ENCODE measurements at places on chromosomes 4 and X.

- no peak for DNase-seq
These were observed 6.8 kb downstream of the PLXNA3 start for GRCh38 chrX:154464806-154465365.

GRCh38 chr4:19739101-19739651 lies 512.5 kb upstream of the SLIT2 start:
- DNase-seq, result peak; percentile 96

- peak; percentile 16 for DNase-seq
These were observed 10.4 kb upstream of the NALF2 start for GRCh38 chrX:69493766-69494165.

DNA sequence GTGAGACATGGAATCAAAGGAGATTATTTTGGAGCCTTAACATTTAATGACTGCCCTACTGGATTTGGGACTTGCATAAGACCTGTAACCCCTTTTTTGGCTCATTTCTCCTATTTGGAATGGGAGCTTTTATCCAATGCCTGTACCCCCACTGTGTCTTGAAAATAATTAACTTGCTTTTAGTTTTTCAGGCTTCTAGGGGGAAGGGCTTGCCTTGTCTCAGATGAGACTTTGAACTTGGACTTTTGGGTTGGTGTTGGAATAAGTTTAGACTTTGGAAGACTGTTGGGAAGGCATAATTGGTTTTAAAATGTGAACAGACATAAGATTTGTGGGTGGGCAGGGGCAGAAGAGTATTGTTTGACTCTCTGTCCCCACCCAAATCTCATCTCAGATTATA lies 189.1 kb upstream of the POU3F4 start:
- DNase-seq, result no peak

GRCh38 chr4:38004062-38004461 lies 43.9 kb downstream of the PTTG2 start:
- DNase-seq, result peak; percentile 21

DNA sequence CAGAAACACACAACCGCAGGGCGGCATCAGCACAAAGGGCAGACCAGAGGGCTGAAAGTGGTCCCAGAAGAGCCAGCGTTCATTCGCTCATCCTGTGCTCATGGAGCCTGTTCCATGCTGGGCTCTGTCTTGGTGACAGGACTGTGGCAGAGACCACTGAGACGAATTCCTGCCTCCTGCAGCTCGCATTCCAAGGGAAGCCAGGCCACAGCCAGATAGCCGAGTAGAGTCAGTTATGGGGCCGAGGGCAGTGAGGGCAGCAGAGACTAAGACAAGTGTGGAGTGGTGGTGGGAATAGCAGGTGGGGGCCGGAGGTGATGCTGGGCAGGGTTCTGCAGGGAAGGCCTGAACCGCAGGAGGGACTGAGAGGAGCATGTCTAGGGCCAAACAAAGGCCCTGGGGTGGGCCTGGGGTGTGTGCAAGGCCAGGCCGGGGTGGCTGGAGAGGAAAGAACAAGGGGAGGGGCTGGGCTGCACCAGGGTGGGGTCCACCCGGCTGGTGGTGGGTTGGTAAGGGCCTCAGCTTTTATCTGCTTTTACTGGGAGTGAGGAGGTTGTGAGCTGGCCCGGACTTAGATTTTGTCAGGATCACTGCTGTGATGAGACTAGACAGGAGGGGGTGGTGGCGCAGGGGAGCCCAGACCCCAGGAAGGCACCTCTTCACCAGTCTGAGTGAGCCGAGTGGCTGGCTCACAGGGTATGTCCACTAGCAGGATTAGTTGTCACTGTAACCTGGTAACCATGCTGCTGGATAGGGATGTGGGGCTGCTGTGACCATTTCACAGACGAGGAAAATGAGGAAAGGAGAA lies 6.3 kb downstream of the PSAPL1 start:
- no peak for DNase-seq

GRCh38 chr4:105894660-105895582 lies at the start of gene NPNT:
Gene NPNT, plus strand, starts transcription at chr4:105895471. Its CDS starts 182 bp downstream, at chr4:105895653.
- DNase-seq, result no peak

- DNase-seq, result peak; percentile 93
These were observed 46.3 kb downstream of the RASSF6 start for GRCh38 chr4:73573794-73574528.

DNA sequence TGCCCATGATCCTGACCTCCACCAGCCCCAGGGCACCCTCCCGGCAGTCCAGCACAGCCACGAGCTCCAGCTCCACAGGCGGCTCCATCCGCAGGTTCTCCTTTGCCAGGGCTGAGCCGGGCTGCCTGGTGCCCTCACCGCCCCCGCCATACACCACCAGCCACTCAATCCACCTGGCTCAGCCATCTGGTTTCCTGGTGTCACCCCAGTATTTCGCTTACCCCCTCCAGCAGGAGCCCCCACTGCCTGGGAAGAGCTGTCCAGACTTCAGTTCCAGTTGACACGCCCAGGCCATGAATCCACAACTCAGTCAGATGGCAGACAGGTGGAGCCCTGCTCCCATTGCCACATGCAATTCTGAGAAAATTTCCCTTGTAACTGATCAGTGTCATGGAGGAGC lies 3.9 kb downstream of the SHISA3 start:
- no peak for DNase-seq

DNA sequence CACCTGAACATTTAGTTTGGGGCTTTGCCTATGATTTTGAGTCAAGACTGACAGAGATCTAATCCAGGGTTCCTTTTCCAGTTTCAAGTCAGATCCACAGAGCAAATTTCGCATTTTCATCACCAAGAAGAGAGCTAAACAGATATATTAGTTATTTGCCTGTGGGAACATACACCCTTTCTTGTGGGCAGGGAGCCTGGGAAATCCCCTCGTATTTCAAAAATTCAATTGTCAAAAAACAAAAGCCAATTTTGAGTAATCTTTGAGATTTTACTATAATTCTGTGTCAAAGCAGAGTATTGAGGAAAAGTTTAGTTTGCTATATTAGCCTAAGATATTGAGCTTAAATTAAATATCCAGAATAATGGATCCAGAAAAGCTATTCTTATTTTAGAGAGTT lies 56.6 kb downstream of the AFM start:
- DNase-seq, result no peak

- DNase-seq, result no peak
These were observed 2.1 kb downstream of the VGLL1 start for GRCh38 chrX:136534131-136534530.

- DNase-seq, result no peak
These were observed 56.3 kb downstream of the AGTR2 start for GRCh38 chrX:116226665-116227484.

GRCh38 chr4:125985856-125986255 lies 671.1 kb downstream of the FAT4 start:
- peak; percentile 24 for DNase-seq

GRCh38 chr4:117328333-117328732 lies 243.0 kb upstream of the TRAM1L1 start:
- DNase-seq, result no peak

DNA sequence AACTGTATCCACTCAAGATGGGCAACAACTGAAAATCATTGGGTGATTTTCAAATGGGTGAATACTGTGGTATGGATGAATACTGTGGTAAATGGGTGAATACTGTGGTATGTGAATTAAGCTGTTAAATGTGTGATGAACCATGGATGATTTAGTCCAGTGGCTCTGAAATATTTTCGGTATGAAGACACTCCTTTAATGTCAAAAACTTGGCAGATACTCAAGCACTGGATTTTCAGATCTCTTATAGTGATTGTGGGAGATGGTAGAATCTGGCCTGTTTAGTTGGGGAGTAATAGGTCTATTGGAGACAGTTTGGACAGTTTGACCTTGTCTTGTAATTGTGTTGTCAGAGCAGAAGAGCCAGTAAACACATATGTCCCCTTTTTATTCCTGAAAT lies 45.7 kb downstream of the SSX7 start:
- no peak for DNase-seq

GRCh38 chrX:49237060-49237459 lies 1.8 kb downstream of the CCDC22 start:
- DNase-seq, result no peak

- peak; percentile 85 for DNase-seq
These were observed 14.7 kb downstream of the SORCS2 start for GRCh38 chr4:7206911-7207567.

DNA sequence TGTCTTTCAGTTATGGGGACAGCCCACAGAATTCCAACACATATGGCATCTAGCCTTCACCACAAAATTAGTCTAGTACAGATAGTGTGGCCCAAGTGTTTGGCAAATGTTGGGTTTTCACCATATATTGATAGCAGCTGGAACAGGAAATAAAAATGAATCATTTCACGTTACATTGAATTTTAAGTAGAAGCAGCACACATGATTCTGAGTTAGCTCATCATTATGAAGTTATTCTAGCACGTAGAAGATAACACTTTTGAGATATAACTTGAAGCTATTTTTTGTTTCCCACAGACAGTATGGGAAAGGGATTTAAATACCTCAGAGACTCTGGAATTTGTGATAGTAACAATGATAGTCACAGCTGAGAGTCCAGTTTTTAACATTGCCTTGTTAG lies 118.7 kb downstream of the FAT4 start:
- DNase-seq, result peak; percentile 91

DNA sequence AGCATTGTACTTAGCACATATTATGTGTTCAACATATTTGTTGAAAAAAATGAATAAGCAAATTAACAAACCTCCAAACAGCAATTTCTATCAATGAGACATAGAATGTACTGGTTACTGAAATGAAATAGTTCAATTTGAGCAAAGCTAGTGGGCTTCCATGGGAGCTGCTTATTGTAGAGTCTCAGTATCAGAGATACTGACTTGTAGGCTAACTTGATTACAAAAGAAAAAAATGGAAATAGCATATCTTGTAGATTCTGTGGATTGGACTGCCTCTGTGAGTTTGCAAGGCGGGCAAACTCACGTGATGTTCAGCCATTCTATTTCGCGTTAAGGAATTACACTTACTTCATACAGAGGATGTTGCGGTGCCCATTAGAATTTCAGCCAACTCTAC lies 222.1 kb upstream of the JADE1 start:
- no peak for DNase-seq

- DNase-seq, result no peak
These were observed 15.7 kb downstream of the SMIM43 start for GRCh38 chr4:121749225-121749624.

DNA sequence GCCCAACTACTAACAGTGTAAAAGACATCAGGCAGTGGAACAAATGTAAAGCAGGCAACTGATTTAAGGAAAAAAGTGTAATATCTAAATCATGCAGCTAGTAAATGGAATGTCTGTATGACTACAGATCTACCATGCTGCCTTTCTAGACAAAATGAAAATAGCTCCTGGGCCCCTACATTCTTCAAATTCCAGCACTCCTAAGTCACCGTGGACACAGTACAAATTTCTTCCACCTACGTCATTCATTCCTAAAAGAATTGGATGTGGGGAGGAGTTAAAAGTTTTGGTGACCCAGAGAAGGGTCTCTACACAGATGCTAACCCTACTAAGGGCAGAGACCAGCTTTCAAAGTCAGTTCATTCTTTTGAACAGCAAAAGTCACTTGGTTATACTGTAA lies 137.2 kb upstream of the ARHGEF9 start:
- DNase-seq, result peak; percentile 12

DNA sequence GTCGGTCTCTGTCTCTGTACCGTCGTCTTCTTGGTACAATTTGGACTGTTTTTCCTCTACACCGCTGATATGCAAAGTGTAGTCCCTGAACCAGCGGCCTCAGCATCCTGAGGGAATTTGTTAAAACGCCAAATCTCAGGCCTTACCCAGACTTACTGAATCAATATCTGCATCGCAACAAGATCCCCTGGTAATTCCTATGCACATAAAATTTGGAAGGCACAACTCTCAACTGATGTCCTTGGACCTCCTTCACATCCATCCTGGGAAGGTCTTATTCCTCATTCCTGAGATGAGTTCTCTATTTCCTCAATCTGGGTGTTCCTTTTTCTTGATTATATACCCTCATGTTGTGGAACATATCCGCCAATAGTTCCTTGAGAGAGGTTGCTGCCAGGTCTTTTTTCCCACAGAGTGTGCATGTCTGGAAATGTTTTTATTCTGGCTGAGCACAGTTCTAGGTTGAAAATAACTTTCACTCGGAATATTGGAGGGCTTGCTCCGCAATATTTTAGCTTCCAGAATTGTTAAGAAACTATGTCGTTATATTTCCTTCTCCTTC lies 738 bp upstream of the HPF1 start:
- DNase-seq, result no peak

DNA sequence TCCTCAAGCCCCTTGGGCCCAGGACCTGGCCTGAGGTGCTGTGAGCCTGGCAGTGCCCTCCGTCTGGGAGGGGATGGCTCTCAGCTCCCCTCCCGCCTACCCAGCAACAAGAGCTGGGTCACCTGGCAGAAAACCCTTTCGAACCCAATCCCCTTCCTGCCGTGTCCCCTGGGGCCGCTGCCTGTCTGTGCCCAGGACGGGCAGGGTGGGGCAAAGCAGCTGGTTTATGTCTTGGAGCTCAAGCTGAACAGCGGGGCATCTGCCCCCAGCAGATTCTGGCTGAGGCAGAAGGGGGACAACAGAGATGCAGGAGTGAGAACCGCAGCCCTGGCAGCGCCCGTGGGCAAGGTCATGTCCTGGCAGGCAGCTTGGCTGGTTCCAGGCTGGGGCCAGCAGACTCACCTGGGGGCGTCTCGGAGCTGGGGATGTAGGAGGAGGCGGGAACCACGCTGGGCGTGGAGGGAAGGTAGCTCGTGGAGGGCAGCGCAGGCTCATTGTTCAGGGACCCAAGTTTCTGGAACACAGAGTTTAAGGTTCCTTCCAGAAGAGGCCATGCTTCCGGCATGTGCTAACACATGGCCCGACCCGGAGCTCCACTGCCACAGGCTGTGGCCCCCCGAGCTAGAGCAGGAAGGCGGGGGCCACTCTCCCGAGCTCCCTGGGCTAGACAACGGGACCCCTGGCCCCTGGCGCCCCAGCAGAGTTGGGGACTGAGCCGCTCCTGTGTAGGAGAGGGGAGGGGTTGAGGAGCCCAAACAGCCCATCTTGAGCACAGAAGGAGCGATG lies 24.2 kb downstream of the NELFA start:
- DNase-seq, result no peak

GRCh38 chrX:117305168-117305766 lies 811.3 kb downstream of the KLHL13 start:
- DNase-seq, result no peak

DNA sequence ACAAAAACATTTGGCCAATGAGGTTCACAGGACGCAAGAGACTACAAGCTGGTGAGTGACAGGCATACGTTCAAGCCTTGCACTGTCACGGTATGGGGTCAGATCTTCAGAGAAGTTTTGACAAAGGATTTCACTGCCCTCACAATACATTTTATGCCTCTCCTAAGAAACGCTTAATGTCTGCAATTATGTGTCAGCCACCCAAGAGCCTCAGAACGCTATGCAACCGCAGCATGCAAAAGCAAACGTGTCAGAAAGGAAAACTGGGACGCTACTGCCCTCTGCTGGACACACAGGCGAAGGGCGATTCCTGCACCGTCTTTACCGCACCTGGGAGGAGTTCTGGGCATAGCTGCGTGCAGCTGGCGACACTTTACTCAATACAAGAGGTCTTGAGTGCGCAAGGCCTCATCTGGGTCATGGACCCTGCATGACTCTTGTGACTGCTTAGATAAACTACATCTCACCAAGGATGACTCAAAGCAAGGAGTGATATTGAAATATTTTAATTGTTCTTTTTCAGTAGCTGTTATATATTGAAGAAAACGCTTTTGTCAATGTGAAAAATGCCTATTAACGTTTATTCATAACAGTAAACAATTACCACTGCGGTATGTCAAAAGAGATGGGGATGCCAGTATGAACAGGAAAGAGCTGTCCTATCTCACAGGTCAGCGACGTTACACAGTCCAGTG lies 147.6 kb upstream of the FRG1 start:
- DNase-seq, result peak; percentile 64
